Upper lobe of right lung (tissue), 1 donor: ENCODE measurements at places on chromosomes 12 and 14. TPM values are rescaled to one million over a fixed set of nuclear protein-coding genes. Genes with fewer than 3 reads are reported as not detected.
A peak's percentile ranks its signal among the peaks of the same experiment; 100 is the strongest.

MMP19 gene
- total RNA-seq: 30.2 TPM

SLC10A1 gene
- total RNA-seq: not detected

GRCh38 chr12:111819191-111820158 lies 22.6 kb upstream of the MAPKAPK5 start:
- no peak for DNase-seq

DNA sequence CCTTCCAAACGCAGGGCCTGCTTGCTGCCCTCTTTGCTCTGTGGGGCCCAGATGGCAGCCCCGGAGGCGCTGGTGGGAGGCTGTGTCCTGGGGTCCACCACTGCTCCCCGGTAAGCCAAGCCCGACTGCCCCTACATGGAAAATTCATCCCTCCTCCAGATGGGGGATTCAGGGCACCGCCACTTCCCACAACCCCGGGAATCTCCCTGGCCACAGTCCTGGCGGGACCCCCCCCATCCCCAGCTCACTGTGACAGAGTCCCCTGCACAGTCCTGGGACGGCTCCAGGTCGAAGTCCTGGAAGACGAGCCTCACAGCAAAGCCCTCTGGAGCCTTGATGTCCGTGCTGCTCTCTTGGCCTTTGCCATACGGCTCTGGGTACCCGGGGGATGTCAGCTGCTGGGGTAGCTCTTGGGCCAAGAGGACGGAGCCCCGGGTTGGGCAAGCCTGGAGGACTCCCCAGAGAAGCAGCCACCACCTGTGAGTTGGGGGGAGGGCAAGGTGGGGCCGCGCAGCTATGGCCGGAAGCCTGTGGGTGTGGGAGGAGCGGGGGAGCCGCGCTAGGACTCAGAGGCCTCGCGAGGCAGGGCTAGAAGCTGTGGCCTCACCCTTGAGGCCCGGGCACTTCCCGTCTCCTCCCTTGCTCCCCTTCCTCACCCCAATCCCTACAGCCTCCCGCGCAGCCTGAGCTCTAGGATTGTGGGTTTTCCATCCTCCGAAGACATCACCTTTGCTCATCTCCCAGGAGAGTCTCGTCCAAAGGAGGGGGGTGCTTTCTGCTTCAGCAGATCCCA lies 815 bp downstream of the C1RL start:
- DNase-seq: peak; percentile 94

GRCh38 chr12:46227616-46228015 lies 41.2 kb downstream of the SLC38A1 start:
- no peak for DNase-seq

DNA sequence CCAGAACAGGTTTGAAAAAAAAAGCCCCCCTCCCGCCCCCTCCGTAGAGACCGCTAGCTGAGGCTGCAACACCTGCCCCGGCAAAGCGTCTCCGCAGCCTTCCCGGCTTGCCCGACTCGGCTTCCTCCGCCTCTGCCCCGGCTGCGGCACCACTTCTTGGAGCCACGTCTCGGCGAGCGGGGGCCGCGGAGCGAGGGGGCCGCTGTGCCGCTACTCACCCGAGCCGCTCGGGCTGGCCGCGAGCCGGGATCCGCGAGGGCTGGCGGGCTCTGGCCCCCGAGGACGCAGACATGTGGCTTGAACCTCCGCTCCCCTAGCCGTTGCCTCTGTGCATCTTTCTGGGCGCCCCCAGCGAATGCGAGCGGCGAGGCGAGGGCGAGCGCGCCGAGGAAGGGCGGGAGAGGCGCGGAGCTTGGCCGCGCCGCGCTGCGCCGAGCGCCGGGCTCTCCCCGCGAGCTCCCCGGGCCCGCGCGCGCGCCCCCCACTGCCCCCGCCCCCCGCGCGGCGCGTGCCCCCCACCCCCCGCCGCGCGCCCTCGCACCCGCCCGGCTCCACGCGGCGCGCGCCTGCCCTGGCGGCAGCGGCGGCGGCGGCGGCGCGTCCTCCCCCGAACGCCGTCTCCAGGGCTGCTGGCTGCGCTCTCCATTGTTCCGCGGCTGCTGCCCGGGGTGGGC lies 249.5 kb downstream of the APAF1 start:
- no peak for DNase-seq

DNA sequence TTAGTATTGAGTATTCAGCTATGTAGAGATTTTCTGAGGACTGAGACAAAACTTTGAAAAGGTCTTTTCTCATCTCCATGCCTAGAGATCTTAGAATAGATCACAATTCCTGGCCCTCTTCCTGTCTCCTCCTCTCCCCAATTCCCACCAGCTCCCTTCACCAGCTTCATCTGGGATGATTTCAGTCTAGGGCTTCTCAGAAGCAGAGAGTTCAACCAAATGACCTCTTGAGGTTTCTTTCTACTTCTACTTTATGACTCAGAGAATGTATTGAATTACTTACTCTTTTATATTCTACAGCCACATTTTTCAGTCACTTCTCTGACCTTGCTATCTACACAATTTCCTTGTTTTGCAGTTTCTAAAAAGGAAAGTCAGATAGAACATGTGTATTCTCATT lies 19.4 kb upstream of the SNX6 start:
- no peak for DNase-seq

DNA sequence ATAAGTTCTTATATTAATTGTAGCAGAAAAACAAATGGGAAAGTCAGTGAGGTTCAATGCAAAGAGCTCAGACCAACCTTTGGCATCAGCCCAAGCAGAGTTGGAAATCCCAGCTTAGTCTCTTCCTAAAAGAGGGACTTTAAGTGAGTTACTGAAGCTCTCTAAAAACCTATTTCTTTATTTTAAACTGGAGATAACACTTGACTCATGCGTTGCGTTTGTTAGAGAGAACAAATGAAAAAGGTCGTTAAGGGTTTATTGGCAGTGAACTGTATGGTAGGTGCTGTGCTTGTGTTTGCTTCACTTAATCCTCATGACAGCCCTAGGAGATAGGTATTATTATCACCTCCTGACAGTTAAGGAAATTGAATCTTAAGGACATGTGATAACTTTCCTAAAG lies 396.5 kb downstream of the RAD51B start:
- DNase-seq: no peak

- DNase-seq: no peak
These were observed 89.8 kb downstream of the SLC15A5 start for GRCh38 chr12:16187660-16188059.

DNA sequence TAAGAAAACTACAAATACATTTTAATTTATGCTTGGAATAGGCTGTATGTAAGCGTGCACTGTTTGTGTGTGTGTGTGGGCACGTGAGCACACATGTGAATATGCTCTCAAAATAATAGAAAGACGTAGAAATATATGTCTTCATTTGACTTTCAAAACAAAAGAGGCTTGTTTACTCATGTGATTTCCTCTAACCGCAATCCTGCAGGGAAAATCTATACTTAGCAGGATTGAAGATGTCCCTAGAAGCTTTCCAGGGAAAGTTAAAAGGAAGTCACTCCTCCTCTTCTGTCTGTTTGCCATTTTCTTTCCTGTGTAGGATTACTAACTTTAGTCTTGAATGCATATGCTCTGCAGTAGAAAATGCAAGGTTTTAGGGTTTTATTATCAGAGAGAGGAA lies 404.7 kb downstream of the MDGA2 start:
- DNase-seq: no peak

RTL1 gene
- total RNA-seq: not detected

KLRF1 gene
- 2.7 TPM for total RNA-seq

DNA sequence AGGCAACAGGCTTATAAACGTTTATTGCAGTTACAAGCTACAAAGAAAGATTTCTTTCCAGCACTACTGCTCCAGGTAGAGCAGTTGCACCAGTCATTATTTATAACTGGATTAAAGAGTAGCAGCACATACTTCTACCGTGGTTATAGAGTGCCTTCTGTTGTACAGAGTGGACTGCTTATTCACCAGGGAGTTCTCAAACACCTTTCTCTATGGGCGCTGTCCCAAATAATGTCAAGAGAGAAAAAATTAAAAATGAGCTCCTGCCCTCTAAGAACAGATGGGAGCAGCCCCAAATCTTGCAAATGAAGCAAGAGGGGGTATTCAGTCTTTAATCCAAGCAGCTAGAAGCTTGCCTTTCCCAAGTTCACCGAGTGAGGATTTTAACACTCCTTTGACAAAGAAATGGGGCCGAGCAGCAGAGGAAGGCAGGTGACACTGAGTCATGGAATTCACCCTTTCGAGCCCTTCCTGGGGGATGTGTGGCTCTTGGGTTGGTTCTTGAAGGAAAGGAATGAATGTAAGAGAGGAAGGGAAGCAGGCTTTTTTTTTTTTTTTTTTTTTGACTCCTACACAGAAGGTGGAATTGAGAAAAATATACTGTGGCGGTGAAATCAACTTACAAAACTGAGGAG lies 181.2 kb downstream of the PRKCH start:
- DNase-seq: no peak
